ENCODE measurements at places on chromosomes 1 and 21.

GRCh38 chr1:15610167-15610566 is 7.1 kb upstream of the DDI2 start:
- no peak for DNase-seq

DNA sequence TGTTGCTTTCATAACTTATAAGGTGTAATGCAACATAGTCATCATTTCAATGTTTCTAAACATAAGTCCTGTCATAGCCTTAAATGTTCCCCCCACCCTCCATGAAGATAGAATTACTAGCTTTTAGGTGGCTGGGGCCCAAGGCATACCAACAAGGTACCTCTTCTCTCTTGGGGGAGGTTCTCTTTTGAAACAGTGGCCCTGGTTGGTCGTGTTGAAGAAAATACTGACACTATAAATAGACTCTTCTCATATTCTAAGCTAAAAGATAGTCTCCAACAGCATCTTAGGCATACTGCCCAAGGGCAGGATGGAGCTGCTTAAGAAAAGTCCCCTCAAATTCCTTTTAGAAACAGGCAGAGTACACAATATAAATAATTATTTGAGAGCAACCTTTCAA is 255.0 kb downstream of the FAF1 start:
- DNase-seq, result no peak

- DNase-seq, result no peak
Measured at GRCh38 chr1:174289644-174290310, 130.5 kb downstream of the RABGAP1L start.

DNA sequence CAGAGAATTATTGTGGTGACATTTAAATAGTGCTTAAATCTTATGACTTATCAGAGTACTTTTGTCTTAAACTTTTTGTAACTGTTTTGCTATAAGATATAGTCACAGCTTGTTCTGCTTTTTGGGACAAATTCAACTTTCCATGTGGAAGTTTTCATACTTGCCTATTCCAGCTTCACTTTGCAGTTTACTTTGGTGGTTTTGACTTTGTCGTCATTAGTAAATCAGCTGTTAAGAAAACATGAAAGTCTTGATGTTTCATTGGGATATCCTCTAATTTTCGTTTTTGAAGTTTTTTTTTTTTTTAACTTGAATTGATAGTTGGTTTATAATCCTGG is 31.3 kb downstream of the SDCCAG8 start:
- no peak for DNase-seq

Data from NCI-H1092 (cell line).